Colonic mucosa (tissue), 4 donors: ENCODE measurements at places on chromosomes 7 and 10.

GRCh38 chr7:157817433-157817832 is 480.6 kb downstream of the DNAJB6 start:
- no peak for DNase-seq

GRCh38 chr10:103547391-103547946 is 54.0 kb downstream of the NEURL1 start:
- peak; percentile 18 for DNase-seq

GRCh38 chr10:106083572-106083971 is 1080.9 kb downstream of the SORCS1 start:
- DNase-seq: no peak

- no peak for DNase-seq
Measured at GRCh38 chr10:100669616-100670015, 75.8 kb upstream of the PAX2 start.

DNA sequence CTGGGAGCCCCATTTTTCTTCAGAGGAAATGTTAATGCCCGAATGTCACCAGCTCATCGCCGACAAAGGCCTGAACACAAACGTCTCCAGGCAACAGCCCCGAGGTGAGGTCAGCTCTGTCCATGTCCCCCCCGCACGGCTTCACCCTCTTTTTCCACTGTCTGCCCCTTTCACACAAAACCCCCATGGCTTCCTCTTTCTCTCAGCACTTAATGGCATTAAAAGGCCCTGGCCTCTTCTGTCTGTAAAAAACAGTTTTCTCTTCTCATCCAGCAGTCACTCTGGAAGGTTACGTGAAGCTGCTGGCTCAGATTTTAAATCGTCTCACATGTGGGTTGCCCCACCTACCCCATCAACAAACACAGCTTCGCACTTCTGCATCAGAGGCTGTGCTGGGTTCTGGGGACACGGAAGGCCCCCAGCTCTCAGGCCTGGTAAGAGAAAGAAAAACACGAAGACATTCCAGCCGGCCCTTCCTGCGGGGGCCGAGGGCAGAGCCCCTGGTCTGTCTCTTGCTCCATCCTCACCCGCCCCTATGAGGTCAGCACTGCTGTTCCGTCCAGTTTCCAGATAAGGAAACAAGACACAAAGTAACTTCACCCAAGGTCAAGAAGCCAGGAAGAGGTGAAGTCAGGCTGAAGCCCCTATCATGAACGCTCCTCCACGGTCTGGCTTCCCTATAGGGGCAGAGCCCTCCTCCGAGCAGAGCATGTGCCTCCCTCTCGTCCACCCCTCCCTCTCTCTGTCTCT is 91.1 kb upstream of the PDGFA start:
- no peak for DNase-seq

DNA sequence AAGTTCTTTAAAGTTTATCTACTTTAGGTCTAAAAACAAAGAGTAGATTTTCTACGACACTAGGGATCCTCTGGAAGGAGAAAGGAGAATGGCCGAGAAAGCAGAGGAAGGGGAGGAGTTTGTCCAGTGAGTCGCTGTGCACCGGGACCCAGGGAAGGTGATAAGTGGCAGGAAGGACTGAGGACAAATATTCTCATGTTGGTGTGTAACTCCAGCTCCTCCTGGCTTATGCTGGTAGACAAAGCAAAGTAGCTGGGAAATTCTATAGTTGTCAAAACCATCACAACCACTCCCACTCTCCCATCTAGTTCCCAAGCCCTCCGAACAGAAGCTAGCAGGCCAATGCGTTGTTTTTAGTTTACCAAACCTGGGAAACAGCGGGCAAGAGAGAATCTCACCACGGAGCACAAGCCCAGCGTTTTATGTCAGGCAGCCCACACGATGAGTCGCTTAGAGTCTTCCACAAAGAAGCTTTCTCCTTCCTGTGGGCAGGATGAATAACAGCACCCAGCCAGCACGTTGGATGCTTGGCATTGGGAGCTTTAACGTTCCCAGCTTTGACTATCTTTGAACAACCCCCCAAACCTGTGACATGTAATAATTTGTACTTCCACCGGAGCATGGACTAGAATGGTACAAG is 32.9 kb upstream of the JCAD start:
- no peak for DNase-seq

DNA sequence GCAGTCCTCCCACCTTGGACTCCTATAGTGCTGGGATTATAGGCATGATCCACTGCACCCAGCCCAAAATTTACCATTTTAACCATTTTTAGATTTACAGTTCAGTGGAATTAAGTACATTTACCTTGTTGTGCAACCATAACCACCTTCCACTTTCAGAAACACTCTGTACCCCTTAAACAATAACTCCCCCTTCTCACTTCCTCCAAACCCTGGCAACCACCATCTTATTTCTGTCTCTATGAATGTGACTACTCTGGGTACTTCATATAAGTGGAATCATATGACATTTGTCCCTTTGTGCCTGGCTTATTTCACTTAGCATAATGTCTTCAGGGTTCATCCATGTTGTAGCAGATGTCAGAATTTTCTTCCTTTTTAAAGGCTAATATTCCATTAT is 33.6 kb downstream of the SUFU start:
- no peak for DNase-seq

DNA sequence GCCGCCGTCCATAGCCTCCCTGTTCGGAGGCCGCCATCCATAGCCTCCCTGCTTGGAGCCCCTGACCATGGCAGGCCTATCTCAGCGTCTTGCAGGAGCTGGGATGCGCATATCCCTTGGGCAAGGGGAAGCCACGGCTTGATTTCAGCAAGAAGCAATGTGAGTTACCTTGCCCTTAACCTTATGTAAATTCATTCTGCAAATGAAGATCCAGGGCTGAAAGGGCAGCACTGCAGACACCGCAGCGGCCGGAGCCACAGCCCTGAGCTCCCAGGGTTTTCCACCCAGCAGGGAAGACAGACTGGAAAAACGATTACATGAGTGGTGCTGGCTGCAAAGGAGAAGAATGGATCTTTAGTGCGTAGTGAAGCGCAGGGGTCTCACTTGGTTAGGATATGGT is 95.8 kb downstream of the SEC61G start:
- DNase-seq: no peak
